ENCODE measurements at places on chromosomes 3 and 15.

GRCh38 chr3:67646586-67647234 lies 7.7 kb downstream of the SUCLG2 start:
- no peak for DNase-seq

GRCh38 chr15:82980981-82981380 lies 5.0 kb upstream of the RAMAC start:
- no peak for DNase-seq

- DNase-seq: no peak
Measured at GRCh38 chr3:180102134-180102533, 65.4 kb upstream of the PEX5L start.

DNA sequence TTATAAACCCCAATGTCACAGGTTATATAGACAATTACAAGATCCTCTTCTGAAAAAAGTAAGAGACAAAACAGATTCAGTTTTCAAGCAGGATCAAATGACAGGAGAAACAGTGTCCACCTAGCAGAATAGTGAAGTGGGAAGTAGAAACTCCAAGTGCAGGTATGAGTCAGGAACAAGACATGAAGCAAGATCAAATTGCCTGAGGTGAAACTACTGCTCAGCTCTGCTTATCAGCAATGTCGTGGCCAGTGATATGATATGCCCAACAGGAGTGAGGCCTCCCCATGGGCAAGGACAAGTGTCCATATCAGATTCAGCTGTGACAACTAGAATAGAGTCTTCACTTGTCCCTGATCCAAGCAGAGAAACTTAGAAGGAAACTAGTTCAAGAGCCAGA lies 100.0 kb downstream of the ZMAT3 start:
- DNase-seq: no peak

GRCh38 chr3:171842864-171843518 lies at the start of gene TMEM212:
TMEM212 (plus strand) TSS chr3:171843349; CDS start chr3:171843384, 35 bp downstream.
- DNase-seq: no peak

DNA sequence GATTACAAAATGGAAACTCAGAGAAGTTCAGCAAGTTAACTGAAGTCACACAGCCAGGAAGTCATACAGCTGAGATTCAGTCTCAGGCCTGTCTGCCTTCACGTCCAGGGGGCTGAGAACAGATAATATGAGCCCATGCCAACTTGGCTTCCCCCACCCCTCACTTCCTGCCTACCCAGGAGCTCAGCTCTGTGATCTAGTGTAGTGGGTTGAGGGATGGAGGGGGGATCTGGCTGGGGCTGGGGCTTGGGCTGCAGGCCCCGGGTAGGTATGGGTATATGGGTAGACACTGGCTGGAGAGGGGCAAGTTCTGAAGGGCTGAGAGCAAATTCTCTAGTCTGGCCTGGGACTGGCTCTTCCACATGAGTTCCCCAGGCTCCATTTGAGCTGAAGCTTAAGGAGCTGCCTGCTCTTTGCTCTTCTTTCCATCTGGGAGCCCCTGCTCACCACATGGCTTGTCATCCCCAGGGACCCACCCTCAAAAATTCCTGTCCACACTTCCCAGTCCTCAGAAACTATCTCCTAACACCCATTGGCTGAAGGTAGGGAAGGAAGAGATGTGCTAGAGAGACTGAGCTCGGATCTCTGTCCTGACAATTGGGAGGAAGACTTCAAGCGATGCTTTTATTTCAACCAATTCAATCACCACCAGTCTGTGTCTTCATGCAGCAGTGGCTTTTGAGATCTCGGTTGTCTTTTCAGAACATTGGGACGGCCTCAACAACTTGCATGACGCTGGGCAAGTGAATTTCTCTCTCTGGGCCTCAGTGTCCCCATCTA lies 2.0 kb downstream of the RASGRF1 start:
- DNase-seq: no peak

DNA sequence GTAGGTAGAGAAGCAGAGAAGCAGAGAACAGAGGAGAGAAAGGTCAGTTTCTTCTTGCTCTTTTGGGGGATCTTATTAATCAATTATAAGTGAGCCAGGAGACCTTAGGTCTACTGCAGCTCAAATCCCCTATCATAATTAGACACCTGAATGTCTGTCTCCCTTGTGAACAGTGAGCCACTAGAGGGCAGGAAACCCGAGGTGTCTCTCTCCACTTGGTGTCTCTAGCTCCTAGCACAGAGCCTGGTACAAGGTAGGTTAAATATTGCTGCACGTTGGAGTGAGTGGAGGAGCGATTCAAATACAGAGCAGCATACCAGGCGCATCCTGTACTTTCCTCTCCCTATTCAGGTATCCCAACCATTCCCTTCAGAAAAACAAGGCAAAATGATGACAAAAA lies 2.0 kb upstream of the ST8SIA2 start:
- no peak for DNase-seq

GRCh38 chr3:63869940-63870614 lies 6.4 kb downstream of the ATXN7 start:
- DNase-seq: no peak

- no peak for DNase-seq
Measured at GRCh38 chr3:46393554-46394434, 13.1 kb downstream of the CCR5AS start.
